ENCODE measurements at places on chromosomes 5 and 9.

DNA sequence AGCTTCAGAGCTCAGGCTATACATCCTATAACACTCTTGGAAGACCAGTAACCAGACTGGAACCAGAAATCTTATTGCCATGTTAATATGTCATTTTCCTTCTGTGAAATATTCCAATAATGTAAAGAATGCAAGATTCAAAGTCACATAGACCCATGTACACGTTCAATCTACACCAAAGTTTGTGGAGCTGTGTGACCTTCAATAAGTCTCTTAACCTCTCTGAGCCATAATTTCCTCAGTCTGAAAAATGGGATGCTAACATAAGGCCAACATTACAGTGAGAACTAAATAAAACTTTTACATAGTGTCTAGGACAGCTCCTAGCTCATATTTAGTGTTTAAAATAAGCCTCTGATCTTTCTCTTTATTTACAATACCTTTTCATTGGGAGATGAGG, 70.4 kb downstream of the ARRDC3 start:
- DNase-seq: no peak

- DNase-seq: no peak
These were observed 500.2 kb upstream of the NUDT12 start for GRCh38 chr5:104062621-104063377.

GRCh38 chr9:20378851-20379250, 243.4 kb downstream of the MLLT3 start:
- no peak for DNase-seq

- DNase-seq: no peak
These were observed 46.8 kb upstream of the NKD2 start for GRCh38 chr5:961711-962240.

DNA sequence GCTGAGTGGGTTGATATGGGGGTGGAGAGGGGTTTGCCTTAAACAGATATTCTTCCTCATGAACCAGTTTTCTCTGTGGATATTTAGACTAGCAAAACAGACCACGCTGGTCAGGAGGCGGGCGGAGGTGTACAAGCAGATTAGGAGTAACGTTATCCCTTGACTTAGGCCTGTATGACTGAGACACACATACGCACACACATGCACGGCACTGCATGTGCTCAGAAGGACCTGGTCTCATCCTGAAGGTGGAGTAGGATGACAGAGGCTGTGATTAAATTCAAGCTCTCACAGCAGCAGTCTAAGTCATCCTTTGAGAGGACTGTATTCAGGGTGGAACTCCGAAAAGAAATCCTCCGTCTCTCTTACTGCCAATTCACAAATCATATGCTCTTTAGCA, 209.7 kb downstream of the DIRAS2 start:
- DNase-seq: no peak

GRCh38 chr5:169070413-169070812, 230.5 kb downstream of the SLIT3 start:
- no peak for DNase-seq

GRCh38 chr9:20236676-20237075, 385.6 kb downstream of the MLLT3 start:
- no peak for DNase-seq

- DNase-seq: no peak
These were observed 27.3 kb upstream of the CREBRF start for GRCh38 chr5:173028811-173029327.

DNA sequence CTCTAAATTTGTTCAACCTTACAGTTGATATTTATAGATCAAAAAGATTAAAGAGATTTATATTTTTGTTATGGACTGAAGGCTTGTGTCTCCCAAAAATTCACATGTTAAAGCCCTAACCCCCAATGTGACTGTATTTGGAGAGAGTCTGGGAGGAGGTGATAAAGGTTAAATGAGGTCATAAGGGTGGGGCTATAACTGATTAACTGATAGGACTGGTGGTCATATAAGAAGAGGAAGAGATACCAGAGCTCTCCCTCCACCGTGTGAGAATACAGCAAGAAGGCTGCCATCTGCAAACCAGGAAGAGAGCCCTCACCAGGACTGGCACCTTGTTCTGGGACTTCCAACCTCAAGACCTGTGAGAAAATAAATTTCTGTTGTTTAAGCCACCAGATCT, 264.3 kb downstream of the ENC1 start:
- DNase-seq: no peak

- DNase-seq: no peak
These were observed 31.4 kb upstream of the SARDH start for GRCh38 chr9:133769511-133770075.

- DNase-seq: no peak
These were observed 73.0 kb upstream of the DMRTA1 start for GRCh38 chr9:22373636-22374035.

GRCh38 chr9:104094534-104095015, 466 bp downstream of the SMC2 start:
- no peak for DNase-seq

DNA sequence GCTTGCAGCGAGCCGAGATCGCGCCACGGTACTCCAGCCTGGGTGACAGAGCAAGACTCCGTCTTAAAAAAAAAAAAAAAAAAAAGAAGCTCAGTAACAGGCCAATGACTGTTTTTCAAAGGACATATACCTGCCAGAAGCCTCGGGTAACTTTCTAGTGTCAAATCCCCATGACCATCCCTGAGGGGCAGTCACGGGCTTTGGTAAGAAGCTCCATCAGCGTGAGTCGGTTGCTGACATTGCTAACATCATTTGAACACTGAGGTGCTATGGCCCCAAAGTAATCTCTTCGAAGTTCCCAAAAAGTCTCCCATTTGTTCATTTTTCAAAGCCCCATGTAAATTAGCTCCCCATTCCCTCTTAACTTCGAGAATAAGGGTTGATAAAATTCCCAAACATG, 11.6 kb downstream of the NAIP start:
- DNase-seq: no peak

- DNase-seq: no peak
These were observed 275.0 kb downstream of the ARHGEF28 start for GRCh38 chr5:73901043-73901442.

GRCh38 chr9:3868012-3868411, 342.2 kb upstream of the RFX3 start:
- DNase-seq: no peak

- no peak for DNase-seq
These were observed 47.3 kb downstream of the KCNIP1 start for GRCh38 chr5:170551076-170551475.

GRCh38 chr9:28999806-29000205, 1426.5 kb upstream of the C9orf72 start:
- no peak for DNase-seq

DNA sequence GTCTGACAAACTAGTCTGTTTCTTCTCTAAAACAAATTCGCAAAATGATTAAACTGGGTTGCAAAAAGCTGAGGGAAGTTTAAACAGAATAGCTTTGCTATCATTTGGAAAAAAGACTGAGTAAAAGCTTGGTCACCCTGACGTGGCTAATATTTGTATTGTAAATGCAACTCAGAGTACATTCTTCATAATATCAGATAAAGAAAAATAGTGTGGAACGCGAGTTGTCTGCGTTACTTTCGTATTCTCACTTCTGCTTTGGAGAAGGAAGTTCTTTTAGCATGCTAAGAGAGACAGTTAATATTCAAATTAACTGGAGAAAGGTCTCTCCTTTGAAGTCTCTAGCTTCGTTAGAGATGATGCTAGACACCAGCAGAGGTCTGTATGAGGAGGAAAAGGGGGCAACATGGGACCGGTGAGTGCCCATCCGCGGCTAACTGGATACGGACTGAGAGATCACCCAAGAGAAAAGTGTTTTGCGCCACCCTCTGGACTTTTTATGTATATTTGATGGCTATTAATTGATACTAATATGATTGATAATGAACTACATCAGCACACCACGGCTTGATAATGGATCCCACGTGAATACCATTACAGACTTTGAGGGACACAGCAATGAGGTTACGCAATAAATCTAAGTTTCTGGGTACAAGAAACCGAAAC, 2.9 kb upstream of the CNTRL start:
- DNase-seq: no peak

DNA sequence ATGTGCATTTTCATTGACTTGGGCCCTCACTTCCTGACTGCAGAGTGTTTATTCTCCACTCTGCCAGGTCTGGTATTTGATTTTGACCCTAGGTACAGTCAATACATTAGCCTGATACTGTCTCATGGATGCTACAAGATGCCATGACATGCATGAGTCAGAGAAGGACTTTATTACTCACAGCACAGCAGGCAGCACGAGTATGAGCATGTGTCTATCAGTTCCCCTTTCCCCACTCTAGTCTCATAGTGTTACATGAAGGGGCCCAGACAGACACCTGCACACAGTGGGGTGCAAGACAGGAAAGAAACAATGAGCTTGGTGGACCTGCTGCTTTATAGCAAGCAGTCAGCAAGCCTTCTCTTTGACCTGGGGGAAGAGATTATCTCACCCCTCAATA, 19.6 kb downstream of the ITGA2 start:
- no peak for DNase-seq

DNA sequence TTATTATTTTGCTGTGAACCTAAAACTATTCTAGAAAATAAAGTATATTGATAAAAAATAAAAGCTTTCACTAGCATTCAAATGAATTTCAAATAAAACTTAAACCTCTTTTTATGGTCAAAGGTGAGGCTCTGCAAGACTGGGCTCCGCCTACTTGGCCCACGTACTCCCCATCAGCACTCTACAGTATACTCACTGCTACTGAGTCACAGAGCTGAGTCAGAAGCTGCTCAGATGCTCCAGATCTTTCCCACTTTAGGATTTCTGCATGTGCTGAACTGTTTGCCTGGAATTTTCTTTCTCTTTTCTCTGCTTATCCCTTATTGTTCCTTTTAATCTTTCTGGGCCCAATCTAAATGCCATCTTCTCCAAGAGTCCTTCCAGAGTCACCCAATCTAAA, 331.9 kb upstream of the CCNG1 start:
- no peak for DNase-seq

DNA sequence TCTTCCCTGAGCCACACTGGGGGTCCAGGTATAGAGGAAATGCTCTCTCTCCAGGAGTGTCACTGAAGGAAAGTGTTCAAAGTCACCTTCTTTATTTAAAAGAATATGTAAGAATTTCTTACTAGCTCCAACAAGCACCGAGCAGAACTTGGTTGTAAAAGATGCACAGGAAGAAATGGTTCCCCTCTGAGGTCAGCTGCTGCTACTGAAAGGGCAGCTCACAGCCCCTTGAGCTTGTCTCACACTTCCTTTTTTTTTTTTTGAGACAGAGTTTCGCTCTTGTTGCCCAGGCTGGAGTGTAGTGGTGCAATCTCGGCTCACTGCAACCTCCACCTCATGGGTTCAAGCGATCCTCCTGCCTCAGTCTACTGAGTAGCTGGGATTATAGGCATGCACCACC, 77.2 kb downstream of the PRRT1B start:
- DNase-seq: no peak

DNA sequence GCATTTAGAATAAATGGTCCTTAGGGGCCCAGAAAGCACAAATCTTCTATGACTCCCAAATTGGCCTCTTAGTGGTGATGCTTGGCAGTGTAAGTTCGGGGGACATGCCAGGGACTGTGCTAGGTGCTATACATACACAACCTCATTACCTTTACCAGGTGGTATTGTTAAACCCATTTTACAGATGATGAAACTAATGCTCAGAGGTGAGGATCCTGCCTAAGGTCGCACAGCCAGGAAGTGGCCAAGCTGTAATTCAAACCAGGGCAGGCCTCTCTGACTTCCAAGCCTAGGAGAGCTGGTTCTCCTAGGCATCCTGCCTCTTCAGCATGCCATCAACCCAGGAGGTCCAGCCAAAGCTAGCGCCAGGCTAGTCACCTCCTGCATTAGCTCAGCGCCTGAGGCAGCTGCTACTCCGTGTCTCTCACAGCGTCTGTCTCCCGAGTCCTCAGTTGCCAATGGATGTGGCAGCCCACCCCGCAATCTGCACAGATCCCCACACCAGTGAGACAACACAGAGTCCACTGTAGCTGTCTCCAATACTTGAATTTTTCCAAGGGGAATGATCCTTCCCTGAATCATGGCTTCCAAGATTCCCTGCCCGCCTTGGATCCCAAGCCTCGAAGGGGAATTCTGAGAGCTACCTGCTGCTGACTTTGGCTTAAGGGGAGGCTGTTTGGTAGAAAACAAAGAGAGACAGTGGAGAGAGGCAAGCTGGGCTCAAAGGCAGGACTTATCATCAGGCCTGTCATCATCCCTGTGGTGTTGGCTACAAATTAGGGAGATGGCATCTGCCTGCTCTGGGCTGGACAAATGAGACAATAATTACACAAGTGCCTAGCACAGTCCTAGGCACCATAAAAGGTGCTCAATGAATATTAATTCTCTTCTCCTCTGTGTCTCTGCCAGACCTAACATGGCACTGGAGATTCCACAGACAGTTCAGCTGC, 52.6 kb downstream of the CRB2 start:
- no peak for DNase-seq

DNA sequence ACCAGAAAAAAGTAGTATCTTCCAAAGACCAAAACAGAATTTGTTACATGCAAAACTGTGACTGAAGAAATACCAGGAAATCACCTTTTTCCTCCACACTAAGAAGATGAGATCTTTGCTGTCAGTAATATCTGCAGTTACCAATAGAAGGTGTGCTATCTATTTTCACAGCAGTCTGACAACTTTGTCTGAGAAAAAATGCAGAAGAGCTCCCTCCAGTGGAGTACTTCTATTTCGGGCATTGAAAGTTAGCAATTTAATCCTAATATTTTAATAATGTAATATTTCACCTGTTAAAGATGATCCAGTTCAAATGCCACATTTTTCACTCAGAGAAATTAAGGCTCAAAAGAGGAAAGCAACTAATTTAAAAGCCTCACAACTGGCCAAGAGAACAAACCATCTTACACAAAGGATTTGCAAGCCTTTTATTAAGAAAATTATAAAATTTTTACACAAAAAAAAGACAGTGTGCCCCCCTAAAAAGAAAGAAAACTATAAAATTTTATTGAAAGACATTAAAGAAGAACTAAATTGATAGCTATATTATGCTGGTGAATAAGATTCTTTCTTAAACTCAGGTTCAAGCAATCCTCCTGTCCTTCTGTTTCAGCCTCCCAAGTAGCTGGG, 50.6 kb downstream of the DEPDC1B start:
- no peak for DNase-seq

DNA sequence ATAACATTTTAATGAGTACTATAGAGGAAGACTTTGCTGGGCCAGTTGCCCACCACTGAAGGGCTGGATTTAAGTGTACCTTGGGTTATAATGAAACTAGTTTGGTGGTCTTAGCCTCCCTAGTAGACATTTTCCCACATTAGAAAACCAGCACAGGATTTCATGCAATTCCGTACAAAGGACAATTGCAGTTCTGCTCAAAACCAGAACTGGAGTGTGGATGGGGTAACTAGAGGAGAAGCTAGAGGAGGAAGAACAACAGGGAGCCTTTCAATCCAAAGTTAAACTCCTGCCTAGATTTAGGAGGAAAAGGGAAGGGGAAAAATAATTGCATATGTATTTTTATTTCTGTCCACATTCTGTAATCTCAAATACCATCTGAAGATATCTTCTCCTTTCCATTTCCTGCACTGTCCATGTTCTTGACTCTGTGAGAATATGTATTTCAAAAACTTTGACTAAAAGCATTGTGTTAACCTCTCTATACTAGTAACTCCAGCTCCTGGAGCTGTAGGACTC, 97.5 kb upstream of the SSBP2 start:
- no peak for DNase-seq

- DNase-seq: no peak
These were observed 365.6 kb downstream of the CDK5RAP2 start for GRCh38 chr9:120214332-120214731.

- DNase-seq: no peak
These were observed 16.4 kb upstream of the ARSB start for GRCh38 chr5:79001471-79001870.

- no peak for DNase-seq
These were observed 1.6 kb downstream of the FNIP1 start for GRCh38 chr5:131795228-131795627.
